CD8-positive, alpha-beta memory T cell (primary cell): ENCODE measurements at places on chromosomes 1 and 21.

DNA sequence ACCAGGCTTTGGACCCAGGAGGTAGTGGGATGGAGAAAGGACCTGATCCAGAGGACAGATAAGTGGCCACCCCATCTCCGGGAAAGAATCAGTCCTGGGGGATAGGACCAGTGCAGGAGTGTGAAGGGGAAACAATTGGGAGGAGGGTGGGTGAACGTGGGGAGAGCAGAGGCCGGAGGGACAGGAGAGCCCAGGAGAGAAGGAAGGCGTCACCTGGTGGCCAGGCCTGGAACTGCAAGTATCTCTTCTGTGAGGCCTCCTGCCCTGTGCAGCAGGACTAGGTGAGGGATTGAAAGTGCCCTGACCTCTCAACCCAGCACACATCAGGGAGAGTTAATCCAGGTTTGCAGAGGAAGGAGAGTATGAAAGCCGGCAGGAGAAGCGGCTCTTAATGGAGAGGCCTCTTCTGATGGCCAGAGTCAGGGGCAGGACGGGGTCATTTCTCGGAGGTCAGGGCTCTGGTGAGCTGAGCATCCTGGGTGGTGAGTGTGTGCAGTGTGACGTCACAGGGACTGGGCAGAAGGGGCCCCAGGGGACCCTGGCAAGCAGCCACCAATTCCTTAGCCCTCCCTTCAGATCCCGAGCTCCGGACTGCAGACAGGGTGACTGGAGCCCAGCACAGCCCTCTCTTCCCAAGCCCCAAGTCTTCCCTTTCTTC, 9.2 kb upstream of the LAD1 start:
- no peak overlapping the region for H3K4me3 ChIP-seq

GRCh38 chr1:171833091-171833825, 8.0 kb upstream of the DNM3 start:
- no peak for DNase-seq
- H3K36me3 ChIP-seq, result no peaks in the 10 kb centered on the region
- no peaks in the 10 kb centered on the region for H3K27me3 ChIP-seq

- H3K27me3 ChIP-seq, result no peaks in the 10 kb centered on the region
- DNase-seq, result no peak
- no peak overlapping the region for H3K27ac ChIP-seq
Observed at GRCh38 chr1:202498542-202498941, 150.0 kb downstream of the PPP1R12B start.

- H3K27me3 ChIP-seq, result no peaks in the 10 kb centered on the region
- no peaks in the 10 kb centered on the region for H3K36me3 ChIP-seq
- H3K4me3 ChIP-seq, result no peak overlapping the region
- H3K4me1 ChIP-seq, result peaks cover 8% of the 10 kb centered on the region
Observed at GRCh38 chr1:165852871-165853270, 25.5 kb downstream of the UCK2 start.

DNA sequence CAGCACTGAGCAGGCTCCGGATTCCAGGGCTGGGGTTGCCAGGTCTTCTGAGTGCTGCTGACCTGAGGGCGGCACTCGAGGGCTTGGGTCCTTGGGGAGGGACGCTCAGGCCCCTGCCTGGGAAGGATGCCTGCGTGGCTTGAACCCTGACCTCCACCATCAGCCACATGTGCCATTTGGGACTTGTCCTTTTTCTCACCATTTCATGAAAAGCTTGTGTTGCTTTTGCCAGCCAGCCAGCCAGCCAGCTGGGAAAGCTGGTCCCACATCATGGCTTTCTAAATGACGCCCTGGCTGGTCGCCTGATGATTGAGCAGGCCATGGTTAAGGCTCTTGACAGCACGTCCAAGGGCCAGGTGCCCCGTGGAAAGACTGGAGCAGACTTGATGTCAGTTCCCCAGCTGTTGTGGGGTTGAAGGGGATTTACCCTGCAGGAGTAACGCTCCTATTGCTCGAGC, 168.7 kb downstream of the CAMTA1 start:
- no peak for DNase-seq
- no peak overlapping the region for H3K4me3 ChIP-seq
- H3K36me3 ChIP-seq, result no peaks in the 10 kb centered on the region
- H3K4me1 ChIP-seq, result no peaks in the 10 kb centered on the region
- no peak overlapping the region for H3K27ac ChIP-seq

DNA sequence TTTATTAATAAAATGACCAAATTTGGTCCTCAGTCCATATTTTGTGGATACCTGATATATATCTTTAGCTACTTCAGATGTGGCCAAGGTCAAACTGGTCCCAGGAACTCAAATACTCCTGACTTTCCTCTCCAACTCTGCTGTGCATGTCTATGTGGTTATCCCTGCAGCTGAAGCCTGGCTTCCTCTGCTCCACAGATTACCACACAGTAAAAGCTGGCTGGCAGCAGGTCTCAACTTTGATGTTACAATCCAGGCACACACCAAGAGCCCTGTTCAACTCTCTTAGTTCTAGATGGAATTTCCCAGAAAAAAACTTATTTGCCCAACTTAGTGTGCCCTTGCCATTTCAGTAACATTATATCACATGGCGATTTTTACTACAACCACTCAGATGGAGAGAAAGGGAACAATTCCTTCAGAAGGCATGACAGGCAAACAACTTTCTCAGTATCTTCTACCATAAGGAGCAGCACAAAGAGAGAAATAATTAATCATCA, 479.5 kb downstream of the PLPP3 start:
- H3K27me3 ChIP-seq, result no peaks in the 10 kb centered on the region
- H3K4me3 ChIP-seq, result no peak overlapping the region
- no peak for DNase-seq
- H3K36me3 ChIP-seq, result no peaks in the 10 kb centered on the region
- H3K4me1 ChIP-seq, result no peaks in the 10 kb centered on the region

- H3K27ac ChIP-seq, result no peak overlapping the region
- H3K4me3 ChIP-seq, result no peak overlapping the region
- DNase-seq, result no peak
Observed at GRCh38 chr21:43306911-43307676, 119.8 kb downstream of the SIK1 start.

DNA sequence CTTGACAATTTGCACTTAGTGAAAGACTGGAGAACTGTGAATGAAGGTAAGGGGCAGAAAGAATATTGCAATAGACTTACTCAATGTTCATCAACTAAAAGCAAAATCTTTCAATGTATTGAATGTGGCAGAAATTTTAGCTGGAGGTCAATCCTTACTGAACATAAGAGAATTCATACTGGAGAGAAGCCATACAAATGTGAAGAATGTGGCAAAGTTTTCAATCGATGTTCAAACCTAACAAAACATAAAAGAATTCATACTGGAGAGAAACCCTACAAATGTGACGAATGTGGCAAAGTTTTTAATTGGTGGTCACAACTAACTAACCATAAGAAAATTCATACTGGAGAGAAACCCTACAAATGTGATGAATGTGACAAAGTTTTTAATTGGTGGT, 80.7 kb downstream of the JMJD4 start:
- no peaks in the 10 kb centered on the region for H3K27me3 ChIP-seq
- H3K27ac ChIP-seq, result no peak overlapping the region
- peaks cover 26% of the 10 kb centered on the region for H3K36me3 ChIP-seq

GRCh38 chr1:55427606-55428005, 212.4 kb upstream of the USP24 start:
- no peak overlapping the region for H3K4me3 ChIP-seq
- peaks cover 9% of the 10 kb centered on the region for H3K27me3 ChIP-seq
- no peaks in the 10 kb centered on the region for H3K4me1 ChIP-seq
- H3K27ac ChIP-seq, result no peak overlapping the region
- no peak for DNase-seq

- H3K36me3 ChIP-seq, result peaks cover 61% of the 10 kb centered on the region
- H3K27ac ChIP-seq, result no peak overlapping the region
- H3K4me3 ChIP-seq, result no peak overlapping the region
Observed at GRCh38 chr1:156276966-156277381, 5.7 kb downstream of the SMG5 start.

DNA sequence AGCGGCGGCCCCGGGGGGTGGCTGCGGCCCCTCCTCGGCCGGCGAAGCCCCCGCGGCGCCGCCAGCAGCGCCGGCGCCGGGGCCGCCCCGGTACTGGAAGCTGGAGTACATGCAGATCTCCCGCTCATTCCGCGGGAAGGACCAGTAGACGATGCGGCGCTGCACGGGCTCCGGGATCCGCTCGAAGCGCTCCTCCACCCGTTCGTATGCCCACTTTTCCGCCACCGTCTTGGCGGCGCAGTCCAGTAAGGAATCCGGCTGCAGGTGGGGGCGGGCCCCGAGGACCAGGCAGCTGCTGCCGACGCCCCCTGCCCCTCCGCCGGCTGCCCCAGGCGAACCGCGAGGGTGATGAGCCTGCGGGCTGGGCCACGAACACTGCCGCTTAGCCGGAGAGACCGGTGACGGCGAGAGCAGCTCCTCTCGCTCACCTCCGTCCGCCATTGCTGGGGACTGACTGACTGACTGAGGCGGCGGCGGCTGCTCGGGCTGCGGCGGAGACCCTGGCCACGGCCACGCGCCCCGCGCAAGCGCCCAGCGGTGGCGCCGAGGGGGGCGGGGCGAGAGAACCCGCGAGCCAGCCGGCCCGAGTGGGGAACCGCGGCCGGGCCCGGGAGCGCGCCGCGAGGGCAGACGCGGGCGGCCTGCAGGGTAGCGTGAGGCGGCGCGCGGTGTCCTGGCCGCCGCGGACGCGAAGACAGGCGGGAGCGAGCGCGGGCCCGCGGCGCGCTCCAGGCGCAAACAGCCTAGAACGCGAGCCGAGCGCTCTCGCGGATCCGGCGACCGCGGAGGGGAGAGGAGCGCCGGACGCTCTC, at the start of gene ZSWIM5:
Gene ZSWIM5, minus strand, starts transcription at position 696 of the 812 bp plus-strand sequence. Its CDS starts 255 bp downstream, at position 441.
- DNase-seq, result peak; percentile 69
- H3K4me1 ChIP-seq, result peaks cover 24% of the 10 kb centered on the region
- H3K27ac ChIP-seq, result no peak within 1 kb of the TSS

GRCh38 chr1:153190373-153190772, 12.9 kb upstream of the LELP1 start:
- no peaks in the 10 kb centered on the region for H3K27me3 ChIP-seq
- H3K4me3 ChIP-seq, result no peak overlapping the region
- no peak overlapping the region for H3K27ac ChIP-seq

DNA sequence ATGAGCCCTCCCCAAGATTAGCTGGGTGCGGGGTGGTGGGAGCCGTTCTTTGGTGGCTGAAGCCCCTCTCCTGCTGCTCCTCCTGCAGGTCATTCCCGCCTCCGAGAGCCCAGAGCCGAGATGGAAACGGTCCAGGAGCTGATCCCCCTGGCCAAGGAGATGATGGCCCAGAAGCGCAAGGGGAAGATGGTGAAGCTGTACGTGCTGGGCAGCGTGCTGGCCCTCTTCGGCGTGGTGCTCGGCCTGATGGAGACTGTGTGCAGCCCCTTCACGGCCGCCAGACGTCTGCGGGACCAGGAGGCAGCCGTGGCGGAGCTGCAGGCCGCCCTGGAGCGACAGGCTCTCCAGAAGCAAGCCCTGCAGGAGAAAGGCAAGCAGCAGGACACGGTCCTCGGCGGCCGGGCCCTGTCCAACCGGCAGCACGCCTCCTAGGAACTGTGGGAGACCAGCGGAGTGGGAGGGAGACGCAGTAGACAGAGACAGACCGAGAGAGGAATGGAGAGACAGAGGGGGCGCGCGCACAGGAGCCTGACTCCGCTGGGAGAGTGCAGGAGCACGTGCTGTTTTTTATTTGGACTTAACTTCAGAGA, 448 bp downstream of the G0S2 start:
- no peak for DNase-seq
- peaks cover 25% of the 10 kb centered on the region for H3K4me1 ChIP-seq
- H3K4me3 ChIP-seq, result peak overlapping the region; percentile 46
- peaks cover 9% of the 10 kb centered on the region for H3K27me3 ChIP-seq

DNA sequence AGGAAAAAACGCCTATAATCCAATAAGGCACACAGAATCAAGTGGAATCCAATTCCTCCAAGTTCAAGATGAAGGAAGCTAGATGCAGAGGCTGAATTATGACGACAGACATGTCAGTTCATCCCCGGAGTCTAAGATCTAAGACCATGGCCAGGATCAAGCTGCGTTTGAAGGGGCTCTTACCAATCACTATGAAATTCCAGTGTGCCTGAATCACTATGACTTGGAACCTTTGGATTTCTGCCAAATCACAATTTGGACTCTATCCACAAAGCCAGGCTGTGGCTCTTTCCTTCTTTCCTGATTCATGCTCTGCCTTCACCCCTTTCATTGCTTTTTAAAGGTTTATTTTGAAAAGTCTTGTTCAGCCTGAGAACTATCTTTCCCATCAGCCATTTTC, 17.1 kb downstream of the OLIG2 start:
- peaks cover 4% of the 10 kb centered on the region for H3K27me3 ChIP-seq
- no peak overlapping the region for H3K4me3 ChIP-seq
- H3K36me3 ChIP-seq, result no peaks in the 10 kb centered on the region
- no peak for DNase-seq
- H3K4me1 ChIP-seq, result no peaks in the 10 kb centered on the region
- H3K27ac ChIP-seq, result no peak overlapping the region

- H3K4me1 ChIP-seq, result no peaks in the 10 kb centered on the region
- no peaks in the 10 kb centered on the region for H3K36me3 ChIP-seq
- H3K27ac ChIP-seq, result no peak overlapping the region
- no peak overlapping the region for H3K4me3 ChIP-seq
Observed at GRCh38 chr1:2812939-2813653, 11.6 kb upstream of the TTC34 start.
